ENCODE measurements at places on chromosomes 6 and 20. TPM values are rescaled to one million over a fixed set of nuclear protein-coding genes. Genes with fewer than 3 reads are reported as not detected.

The LY86 gene
- 2.9 TPM for total RNA-seq

The LCA5 gene
- not detected for total RNA-seq

The ABHD16B gene
- not detected for total RNA-seq

The OGFR gene
- total RNA-seq, result 67.0 TPM

The ADGRG6 gene
- 1.6 TPM for total RNA-seq

The HNF4A gene
- total RNA-seq, result not detected

The GNL1 gene
- 63.7 TPM for total RNA-seq

Data from activated CD8-positive, alpha-beta T cell treated with anti-CD3 and anti-CD28 coated beads, Interleukin-2, amount 10 ng/mL, durations not matched to agents 7 days and 5 days (primary cell).